ENCODE measurements at places on chromosomes 5 and 9. TPM values are rescaled to one million over a fixed set of nuclear protein-coding genes. Genes with fewer than 3 reads are reported as not detected.
A peak's percentile ranks its signal among the peaks of the same experiment; 100 is the strongest.

- no peak for DNase-seq
Observed at GRCh38 chr5:122921826-122922225, 76.4 kb downstream of the SNX24 start.

- DNase-seq, result no peak
Observed at GRCh38 chr9:4226331-4227250, 73.3 kb downstream of the GLIS3 start.

DNA sequence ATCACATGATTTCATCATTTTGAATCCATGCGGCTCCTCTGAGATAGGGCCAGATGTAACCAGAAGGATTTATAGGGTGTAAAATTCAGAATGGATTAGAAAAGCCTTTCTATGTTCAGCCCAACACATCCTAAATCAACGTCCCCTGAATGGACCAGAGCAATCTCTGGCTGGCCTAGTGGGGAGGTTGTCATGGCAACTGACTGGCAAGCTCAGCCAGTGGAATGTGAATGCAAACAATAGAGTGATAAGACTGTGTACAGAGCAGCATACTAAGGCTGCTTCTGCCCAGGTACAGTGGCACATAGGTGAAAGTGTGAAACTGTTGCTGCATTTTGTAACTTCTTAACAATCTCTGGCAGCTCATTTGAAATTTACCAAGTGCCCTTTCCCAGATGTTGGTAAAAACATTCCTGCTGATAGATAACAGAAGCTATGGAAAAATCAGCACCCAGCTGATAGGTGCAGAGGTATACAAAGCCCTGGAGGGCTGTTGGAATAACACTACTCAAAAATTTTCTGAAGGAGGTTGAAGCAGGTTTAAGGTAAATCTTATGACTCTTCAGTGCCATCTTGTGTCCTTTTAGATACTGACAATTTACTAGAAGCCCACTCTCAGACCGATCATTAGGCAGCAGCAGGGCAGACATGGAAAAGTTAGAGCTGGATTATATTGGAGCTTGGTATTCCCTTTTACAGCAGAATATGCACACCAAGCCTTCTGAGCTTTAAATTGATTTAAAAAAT is 267.2 kb downstream of the RAB3C start:
- DNase-seq, result peak; percentile 91

KIAA0825 gene
- 0.85 TPM for polyA plus RNA-seq

EXOSC3 gene
- polyA plus RNA-seq, result 38.9 TPM

WDR38 gene
- polyA plus RNA-seq, result not detected

N4BP3 gene
- polyA plus RNA-seq, result 8.8 TPM

- peak; percentile 91 for DNase-seq
Observed at GRCh38 chr5:14296533-14297331, 153.6 kb downstream of the TRIO start.

- no peak for DNase-seq
Observed at GRCh38 chr5:91277093-91277626, 106.0 kb downstream of the ARRDC3 start.

EDIL3 gene
- 53.8 TPM for polyA plus RNA-seq

CCL27 gene
- 1.4 TPM for polyA plus RNA-seq

DNA sequence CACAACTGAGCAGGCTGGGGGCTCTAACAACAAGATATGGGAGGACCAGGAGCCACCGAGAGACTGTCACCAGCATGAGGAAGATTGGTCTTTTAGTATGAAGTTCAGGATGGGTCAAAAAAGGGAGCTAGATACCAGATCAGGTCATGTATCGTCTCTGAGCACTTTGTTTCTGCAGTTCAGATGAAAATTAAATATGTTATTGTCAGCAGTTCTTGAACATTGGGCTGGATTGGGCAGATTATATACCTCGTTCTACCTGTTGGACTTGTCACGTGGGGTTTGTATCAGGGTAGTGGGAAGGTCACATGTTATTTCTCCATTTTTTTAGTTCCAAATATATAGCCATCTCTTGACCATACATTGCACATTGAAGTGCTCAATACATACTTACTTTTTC is 47.3 kb downstream of the RCL1 start:
- no peak for DNase-seq

- DNase-seq, result peak; percentile 97
Observed at GRCh38 chr5:65624025-65624570, at the start of gene TRIM23. TSS of gene TRIM23 (minus strand) at chr5:65624333. CDS start at chr5:65624274, 59 bp downstream.

DNA sequence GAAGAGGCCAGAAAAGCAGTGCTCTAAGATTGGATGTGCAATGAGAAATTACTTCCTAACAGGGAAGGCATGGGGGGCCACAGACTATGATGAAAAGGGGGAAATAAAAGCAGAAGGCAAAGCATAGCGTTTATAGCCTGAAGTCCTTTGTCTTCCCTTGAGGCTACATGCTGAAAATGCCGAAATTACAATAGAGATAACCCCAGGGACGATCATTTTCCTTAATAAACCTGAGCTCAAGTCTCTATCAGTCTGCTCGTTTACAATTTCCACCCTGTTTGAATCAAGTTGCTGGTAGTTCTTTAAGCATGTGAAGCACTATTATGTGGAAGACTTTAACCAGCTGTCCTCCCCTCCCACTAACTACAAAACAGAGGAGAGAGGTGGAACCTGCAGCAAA is 60.4 kb downstream of the FREM1 start:
- no peak for DNase-seq

GRCh38 chr9:32265037-32265436 is 119.4 kb upstream of the ACO1 start:
- no peak for DNase-seq

SPAG8 gene
- 3.3 TPM for polyA plus RNA-seq

GRCh38 chr5:8905021-8905420 is 640.9 kb downstream of the SEMA5A start:
- peak; percentile 66 for DNase-seq

- no peak for DNase-seq
Observed at GRCh38 chr9:109483744-109484429, 14.2 kb downstream of the PTPN3 start.

DNA sequence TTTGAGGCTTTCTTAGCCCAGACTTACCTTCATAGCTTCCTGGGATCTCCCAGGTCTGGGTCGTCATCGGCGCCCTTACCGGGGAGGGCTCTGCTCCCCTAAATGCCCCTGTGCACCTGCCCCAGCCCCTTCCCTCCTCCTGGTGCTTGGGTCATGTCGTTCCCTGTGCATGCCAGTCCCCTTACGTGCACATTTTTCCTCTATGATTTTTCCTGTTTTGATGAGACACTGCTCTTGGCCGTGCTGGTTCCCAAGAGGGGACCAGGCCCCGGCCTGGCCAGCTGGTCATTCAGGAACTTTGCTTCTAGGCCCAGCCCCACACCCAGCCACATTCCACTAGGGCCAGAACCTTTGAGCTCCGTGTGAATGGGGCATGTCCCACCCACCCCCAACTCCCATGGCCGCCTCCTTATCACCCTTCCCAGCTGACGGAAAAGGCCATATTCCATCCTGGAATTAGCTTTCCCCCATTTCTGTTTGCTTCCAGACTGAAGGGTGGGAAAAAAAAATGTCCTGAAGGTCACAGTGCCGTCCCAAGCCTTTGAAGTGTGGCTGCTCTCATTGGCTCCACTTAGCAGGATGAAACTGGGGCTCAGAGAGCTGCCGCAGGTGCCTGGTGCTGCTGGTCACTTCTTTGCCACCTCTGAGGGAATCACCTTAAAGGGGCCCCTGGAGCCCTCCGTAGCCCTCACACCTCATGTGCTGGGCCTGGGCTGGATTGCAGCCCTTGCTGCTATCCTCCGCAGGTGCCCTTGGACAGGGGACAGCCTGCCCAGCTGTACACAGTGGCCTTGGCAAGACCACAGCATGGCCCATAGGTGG is 25.1 kb downstream of the ERGIC1 start:
- no peak for DNase-seq

GRCh38 chr9:4030751-4031150 is 269.1 kb downstream of the GLIS3 start:
- no peak for DNase-seq
